ENCODE measurements at places on chromosomes 11 and 22. TPM values are rescaled to one million over a fixed set of nuclear protein-coding genes. Genes with fewer than 3 reads are reported as not detected.

KCNK4 gene
- total RNA-seq: not detected

MYOD1 gene
- not detected for total RNA-seq

HBG2 gene
- not detected for total RNA-seq

SNX15 gene
- total RNA-seq: 31.7 TPM

DNA sequence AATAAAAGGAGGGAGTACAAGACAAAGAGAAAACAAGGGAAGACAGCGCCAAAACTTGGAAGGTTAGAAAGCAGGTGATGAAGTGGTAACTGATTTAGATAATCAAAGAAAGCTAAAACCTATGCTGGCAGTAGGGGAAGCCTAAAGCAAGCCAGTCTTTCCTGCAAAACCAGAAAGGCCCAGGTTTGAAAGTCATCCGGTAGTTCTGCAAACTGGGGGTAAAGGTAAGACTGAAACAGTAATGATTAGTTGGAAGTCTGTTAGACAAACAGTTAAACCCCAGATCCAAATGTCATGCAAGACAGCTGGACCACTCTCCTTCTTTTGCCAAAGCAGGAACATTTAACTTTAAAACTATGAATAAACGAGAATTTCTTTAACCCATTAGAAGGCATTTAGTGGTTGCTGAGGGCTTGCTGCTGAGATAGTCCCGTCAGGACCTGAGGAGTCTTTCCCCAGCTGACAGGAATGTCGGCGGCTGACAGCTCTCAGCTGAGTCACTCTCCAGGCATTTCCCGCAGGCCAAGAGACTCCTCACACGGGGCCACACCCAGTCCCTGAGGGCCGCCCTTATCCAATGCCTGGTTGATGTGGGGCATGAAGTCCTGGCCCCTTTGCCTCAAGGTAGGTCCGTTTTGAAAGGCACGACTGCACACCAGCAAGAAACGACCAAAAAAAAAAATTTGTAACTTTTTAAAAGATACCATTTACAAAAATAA, 36.3 kb upstream of the CFAP300 start:
- H3K27ac ChIP-seq: no peak overlapping the region
- H3K27me3 ChIP-seq: no peaks in the 10 kb centered on the region
- no peak overlapping the region for H3K4me3 ChIP-seq

- H3K27me3 ChIP-seq: no peaks in the 10 kb centered on the region
- H3K27ac ChIP-seq: no peak overlapping the region
- no peaks in the 10 kb centered on the region for H3K36me3 ChIP-seq
Observed at GRCh38 chr11:83472806-83473205, 186.6 kb upstream of the CCDC90B start.

DNA sequence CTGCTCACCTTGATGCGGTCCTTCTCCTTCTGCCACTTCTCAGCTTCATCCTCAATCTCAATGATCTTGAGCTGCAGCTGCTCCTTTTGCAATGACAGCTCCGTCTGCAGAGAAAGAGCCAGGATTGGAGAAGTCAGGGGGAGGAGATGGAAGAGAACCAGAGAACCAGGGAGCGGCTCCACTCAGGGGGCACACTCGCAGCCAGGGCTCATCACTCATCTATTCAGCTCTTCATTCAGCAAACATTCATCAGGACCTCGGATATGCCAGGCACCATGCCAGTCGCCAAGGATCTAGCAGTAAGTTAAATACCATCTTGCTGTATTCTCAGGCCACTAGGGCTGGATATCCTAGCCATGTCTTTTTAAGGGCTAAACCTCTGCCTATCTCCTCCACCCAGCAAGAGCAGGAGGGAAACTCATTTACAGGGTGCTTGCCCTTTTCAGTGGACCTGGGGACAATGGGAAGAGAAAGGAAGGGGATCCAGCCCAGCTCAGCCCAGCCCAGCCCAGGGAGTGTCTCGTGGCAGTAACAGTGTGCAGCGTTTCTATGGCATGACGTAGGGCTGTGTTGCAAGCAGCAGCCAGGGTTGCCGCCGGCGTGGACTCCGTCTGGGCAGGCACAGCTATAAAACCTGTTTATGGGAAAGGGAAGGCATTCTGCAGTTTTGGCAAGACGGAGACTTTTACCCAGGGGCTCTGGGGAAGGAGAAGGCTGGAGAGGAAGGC, 9.4 kb downstream of the TRIM29 start:
- no peaks in the 10 kb centered on the region for H3K36me3 ChIP-seq
- H3K27me3 ChIP-seq: peaks cover 5% of the 10 kb centered on the region
- DNase-seq: no peak
- H3K4me1 ChIP-seq: no peaks in the 10 kb centered on the region

DNA sequence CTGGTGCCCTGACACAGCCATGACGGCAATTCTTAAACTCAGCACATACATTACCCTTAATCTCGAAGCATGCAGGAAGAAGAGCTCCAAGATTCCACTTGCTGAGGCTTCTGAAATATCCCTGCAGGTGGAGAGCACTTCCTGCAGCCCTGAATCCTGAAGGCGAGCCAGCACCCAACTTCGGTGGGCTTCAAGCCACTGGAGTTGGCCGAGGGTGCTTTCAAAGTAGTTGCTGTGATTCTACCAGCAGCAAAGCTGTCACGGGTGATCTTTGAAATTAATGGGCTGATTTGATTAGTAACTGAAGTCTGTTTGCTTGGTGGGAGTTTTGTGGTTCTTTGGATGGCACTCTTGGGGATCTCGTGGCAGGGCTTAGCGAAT, 9.0 kb upstream of the FTH1 start:
- peak overlapping the region; percentile 22 for H3K4me3 ChIP-seq
- peak overlapping the region; percentile 30 for H3K27ac ChIP-seq
- no peak for DNase-seq
- no peaks in the 10 kb centered on the region for H3K27me3 ChIP-seq

- no peaks in the 10 kb centered on the region for H3K27me3 ChIP-seq
- H3K4me3 ChIP-seq: no peak overlapping the region
- no peaks in the 10 kb centered on the region for H3K36me3 ChIP-seq
Observed at GRCh38 chr11:75543806-75544205, 18.1 kb upstream of the GDPD5 start.

- no peaks in the 10 kb centered on the region for H3K36me3 ChIP-seq
- H3K27me3 ChIP-seq: peaks cover 36% of the 10 kb centered on the region
- H3K27ac ChIP-seq: no peak overlapping the region
- no peak overlapping the region for H3K4me3 ChIP-seq
Observed at GRCh38 chr11:33018840-33019239, 3.2 kb downstream of the DEPDC7 start.

GRCh38 chr11:61955422-61956135, 5.4 kb downstream of the BEST1 start:
- no peaks in the 10 kb centered on the region for H3K36me3 ChIP-seq
- no peak overlapping the region for H3K27ac ChIP-seq
- no peak for DNase-seq
- H3K27me3 ChIP-seq: peaks cover 33% of the 10 kb centered on the region

- peaks cover 48% of the 10 kb centered on the region for H3K4me1 ChIP-seq
- no peak for DNase-seq
- peak overlapping the region; percentile 52 for H3K4me3 ChIP-seq
- H3K27ac ChIP-seq: peak overlapping the region; percentile 91
- H3K36me3 ChIP-seq: no peaks in the 10 kb centered on the region
Observed at GRCh38 chr11:9568854-9569587, 4.4 kb upstream of the WEE1 start.

All from neural crest cell (in vitro differentiated cells).